Hematopoietic multipotent progenitor cell treated with erythropoietin and hydrocortisone succinate and interleukin-3 and kit ligand, for 4 days (in vitro differentiated cells): ENCODE measurements at places on chromosomes 3 and 15.

DNA sequence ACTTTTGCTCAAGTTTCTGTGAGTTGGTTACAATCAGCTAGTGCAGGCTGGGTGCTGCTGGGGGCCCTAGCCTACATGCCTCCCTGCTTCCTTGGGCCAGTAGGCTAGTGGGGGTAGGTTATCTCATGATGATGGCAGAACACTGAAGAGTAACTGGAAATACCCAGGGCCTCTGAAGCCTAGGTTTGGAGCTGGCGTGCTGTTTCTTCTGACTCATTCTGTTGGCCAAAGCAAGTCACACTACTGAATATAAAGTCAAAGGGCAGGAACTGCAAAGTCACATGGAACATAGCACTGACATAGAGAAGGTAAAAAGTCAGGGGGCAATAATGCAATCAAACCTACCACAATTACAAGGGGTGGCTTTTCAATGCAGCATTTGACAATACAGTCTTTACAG is 34.5 kb downstream of the RASGRP1 start:
- DNase-seq = no peak

- DNase-seq = no peak
Measured at GRCh38 chr3:27596921-27597320, 112.7 kb upstream of the SLC4A7 start.

- no peak for DNase-seq
Measured at GRCh38 chr3:181718369-181718768, 6.6 kb downstream of the SOX2 start.

- peak; percentile 14 for DNase-seq
Measured at GRCh38 chr3:48428572-48429316, 1.1 kb downstream of the PLXNB1 start.

- no peak for DNase-seq
Measured at GRCh38 chr3:182617500-182617899, 175.8 kb upstream of the ATP11B start.

DNA sequence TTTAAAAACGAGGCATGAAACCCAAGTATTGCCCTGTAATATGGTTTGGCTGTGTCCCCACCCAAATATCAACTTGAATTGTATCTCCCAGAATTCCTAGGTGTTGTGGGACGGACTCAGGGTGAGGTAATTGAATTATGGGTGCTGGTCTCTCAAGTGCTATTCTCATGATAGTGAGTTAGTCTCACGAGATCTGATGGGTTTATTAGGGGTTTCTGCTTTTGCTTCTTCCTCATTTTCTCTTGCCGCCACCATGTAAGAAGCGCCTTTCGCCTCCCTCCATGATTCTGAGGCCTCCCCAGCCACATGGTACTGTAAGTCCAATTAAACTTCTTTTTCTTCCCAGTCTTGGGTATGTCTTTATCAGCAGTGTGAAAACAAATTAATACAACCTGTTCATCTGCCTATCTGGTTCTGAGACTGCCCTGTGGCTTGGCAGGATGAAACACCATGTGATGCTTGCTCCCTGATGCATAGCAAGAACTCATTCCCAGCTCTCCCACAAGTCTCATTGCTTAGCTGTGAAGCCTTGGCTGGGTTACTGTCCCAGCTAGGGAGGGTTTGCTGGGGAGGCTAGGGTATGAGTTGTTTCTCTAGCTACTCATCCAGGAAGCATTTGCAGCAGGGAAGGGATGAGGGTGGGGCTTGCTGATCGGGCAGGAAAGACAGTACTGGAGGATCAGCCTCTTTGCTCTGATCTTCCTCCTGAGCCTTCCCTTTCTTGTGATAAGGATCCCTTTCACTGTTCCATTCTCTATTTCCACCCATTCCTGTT is 3.7 kb upstream of the SQOR start:
- DNase-seq = no peak

DNA sequence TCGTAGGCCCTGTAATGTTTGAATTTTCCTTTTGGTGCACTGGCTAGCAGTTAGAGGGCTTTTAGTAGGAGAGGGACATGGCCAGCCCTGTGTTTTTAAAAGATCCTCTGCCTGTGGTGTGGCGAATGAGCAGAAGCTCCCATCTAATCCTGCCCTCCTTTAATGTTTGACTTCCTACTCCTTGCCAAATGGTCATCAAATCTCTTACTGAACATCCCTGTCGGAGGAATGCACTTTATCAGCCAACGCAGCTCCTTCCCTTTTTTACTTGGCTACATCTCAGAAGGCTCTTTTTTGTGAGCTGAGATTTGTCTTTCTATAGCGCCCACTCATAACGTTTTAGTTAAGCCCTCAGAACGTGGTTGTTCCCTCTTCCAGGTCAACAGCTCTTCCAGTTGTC is 44.8 kb downstream of the MAP2K5 start:
- no peak for DNase-seq

DNA sequence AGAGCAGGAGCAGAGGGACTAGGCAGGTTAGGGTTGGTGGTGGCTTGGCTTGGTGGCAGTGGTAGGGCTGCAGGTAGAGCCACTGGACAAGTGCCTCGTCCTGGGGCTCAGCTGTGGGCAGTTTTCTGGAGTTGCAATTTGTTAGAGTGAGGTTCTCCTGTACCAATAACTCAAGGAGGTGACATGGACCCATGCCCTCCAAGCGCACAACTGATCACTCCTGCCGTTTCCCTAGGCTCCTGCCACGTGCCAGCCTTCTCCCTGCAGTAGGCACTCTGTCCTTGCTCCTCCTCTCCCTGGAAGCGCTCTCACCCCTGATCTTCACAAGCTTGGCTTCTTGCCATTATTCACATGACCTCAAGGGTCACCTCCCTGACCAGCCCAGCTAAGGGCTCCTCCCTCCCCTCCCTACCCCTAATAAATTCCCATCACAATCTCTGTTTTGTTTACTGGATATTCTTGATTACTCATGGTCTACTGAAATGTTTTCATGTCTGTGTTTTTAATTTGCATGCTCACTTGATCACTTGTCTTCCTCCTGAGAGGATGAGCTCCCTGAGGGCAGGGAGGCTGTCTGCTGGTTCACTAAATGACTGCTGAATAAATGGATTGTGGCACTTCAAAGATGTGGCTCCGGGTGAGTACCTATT is 3.3 kb downstream of the WNT7A start:
- DNase-seq = no peak

DNA sequence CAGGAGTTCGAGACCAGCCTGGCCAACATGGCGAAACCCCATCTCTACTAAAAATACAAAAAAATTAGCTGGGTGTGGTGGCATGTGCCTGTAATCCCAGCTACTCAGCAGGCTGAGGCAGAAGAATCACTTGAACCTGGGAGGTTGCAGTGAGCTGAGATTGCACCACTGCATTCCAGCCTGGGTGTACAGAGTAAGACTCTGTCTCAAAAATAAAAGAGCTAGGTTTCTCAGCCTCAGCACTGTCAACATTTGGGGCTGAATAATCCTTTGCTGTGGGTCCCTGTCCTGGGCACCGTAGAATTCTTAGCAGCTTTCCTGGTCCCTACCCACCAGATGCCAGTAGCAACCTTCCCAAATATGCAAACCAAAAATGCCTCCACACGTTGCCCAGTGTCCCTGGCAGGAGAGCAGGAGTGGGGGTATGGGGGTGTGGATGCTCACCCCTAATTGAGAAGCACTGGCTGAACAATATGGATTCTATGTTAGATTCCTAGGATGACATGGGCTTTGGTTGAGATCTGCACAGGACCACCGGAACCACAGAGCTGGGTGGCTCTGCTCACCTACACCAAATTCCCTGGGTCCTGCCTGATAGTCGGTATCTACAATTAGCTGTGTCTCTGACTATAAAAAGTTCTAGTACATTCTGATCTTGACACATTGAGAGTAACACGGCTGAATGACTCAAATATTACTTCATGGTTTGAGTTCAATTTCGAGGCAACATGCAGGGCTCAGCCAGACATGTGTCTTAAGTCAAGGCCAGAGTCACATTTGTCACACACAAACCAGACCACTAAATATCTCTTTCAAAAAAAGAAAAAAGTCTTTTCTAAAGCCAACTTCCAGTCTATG is 577.0 kb upstream of the MDFIC2 start:
- no peak for DNase-seq

DNA sequence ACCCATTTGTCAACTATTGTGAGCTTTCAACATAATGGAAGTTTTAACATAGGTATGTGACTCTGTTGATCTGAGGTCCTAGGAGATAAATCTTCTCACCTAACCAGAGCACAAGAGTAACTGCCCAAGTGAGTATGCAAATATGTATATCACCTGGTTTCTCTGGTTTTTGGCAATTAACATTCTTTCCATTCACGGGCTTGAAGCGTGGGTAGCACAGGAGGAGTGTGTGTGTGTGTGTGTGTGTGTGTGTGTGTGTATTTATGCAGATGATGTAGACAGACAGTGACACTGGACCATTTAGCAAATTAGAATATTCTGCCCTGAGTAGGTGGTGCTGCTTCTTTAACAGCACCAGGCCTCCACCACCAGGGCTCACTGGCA is 15.0 kb downstream of the EPHB1 start:
- DNase-seq = no peak

DNA sequence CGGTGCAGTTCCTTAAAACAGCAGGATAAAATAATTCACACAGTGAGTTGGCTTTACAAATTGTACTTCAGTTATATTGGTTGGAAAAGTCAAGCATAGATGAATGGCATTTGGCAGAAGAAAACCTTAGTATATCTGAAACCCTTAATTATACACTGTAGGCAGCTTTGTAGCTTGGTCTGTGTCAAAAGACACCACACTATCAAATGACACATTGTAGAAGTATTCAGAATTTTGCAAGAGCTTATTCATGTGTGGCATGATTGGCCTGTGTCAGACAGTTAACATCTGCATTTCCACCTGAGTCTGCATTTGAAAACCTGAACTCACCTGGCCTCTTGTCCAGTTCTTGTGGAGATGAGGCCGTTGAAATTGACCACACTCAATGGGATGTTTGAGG is 13.8 kb downstream of the TMEM266 start:
- no peak for DNase-seq
